ENCODE measurements at places on chromosomes 4 and X.

GRCh38 chr4:10085828-10086505 is 30.6 kb downstream of the WDR1 start:
- DNase-seq: no peak

GRCh38 chr4:39134683-39135306 is 47.5 kb upstream of the WDR19 start:
- peak; percentile 3 for DNase-seq

DNA sequence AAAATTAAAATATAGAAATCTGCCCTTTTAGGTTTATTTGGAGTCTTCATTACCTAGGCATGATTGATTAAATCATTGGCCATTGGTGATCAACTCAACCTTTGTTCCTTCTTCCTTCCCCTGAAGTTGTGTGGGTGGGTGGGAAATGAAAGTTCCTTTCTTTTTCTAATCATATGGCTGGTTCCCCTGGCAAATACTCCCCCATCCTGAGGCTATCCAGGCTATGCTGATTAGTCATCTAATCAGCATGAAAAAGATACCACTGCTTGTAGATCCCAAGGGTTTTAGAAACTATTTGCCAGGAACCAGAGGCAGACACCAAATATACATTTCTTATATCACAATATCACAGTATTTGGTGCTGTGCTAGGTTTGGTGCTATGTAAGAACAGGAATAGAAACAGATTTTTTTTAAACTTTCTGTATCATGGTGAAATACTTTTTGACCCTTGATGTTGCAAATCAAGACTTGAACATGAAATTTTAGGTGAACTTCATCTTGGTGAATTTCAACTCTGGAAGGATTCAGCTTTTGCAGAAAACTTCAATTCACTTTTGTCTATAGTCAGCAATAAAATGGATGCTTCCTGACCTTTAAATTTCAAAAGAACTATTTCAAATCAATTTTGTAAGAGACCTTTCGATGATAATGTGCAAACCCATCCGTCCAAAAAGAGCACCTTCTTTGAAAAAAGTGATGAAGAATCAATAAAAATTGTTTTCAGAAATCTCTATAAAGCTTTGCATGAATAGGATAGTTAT is 71.1 kb downstream of the CCSER1 start:
- DNase-seq: no peak

- no peak for DNase-seq
These were observed 42.5 kb downstream of the LAMP2 start for GRCh38 chrX:120426599-120426998.

DNA sequence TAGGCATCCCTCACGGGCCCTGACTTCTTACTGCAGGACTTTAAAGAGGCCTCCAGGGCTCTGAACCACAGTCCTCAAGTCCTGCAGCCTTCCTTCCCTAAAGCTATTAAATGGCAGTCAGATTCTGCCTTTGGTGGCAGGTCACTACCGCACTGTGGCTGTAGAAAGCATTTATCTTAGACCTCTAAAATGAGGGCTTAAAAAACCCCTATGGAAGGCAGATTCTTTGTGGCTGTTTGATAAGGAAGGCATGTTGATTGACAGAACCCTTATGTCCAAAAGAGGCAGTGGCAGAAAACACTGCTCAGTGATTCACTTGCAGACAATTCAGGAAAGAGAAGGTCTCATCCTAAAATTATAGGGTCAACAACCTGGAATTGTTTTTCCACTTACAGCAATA is 79.2 kb downstream of the FBXL5 start:
- no peak for DNase-seq

- no peak for DNase-seq
These were observed at the start of gene KLHL4 for GRCh38 chrX:87517571-87518141. Gene KLHL4, plus strand, starts transcription at chrX:87517802. Its CDS starts 92 bp downstream, at chrX:87517894.

- DNase-seq: no peak
These were observed 32.3 kb downstream of the RASL11B start for GRCh38 chr4:52894443-52894842.

DNA sequence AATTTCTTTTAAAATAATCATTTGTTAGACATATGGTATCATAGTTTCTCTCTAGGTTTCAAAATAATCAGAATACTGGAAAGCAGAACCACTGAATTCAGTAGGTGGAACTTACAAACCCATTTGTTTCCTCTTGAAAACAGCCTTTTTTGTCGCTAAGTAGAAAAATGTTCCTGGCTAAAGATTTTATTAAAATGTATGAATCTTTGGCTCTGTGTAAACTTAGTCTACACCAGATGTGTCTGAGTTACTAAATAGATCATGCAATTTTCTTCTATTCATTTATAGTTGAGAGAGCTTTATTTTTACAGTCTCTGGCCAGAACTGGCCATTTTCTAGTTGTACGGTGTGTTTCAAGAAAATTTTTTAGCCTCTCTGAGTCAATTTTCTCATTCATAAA is 1.0 kb downstream of the CYSLTR1 start:
- DNase-seq: no peak

- DNase-seq: no peak
These were observed 9.9 kb downstream of the TADA2B start for GRCh38 chr4:7052923-7053715.

DNA sequence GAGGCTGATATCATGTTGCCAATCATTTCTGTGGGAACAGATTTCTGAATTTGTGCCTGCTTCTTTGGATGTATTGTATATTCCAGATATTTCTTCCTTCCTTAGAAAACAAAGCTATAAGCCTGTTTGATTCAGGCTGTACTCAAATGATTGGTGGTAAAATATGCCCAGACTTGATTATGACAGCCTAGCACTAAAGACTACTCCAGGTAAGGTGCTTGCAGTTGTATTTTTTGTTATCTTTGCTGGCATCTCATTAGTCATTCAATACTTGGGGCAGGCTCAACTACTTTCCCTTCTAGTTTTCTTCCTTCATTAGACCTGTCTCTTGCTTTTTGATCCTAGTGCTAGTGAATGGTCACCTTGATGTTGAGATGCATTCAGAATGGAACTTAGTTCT is 90.6 kb downstream of the ZNF518B start:
- DNase-seq: no peak

DNA sequence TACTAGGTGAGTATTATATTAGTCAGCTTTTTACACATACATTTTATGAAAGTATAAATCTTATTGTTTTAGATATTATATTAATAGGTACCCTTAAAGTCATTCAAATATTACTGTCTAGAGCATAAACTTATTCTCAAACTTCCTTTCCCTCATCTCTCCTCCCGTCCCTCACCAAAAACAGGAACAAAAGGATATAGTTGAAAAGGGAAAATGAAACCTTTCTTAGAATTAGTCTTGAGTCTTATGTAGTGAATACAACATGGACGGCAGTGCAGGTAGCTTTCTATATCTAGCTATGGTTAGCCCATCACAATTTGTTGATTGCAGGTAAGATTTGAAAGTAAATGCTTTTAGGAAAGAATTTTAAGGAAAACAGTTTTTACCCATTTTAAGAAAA is 65.6 kb downstream of the RBPJ start:
- DNase-seq: no peak

GRCh38 chr4:100690812-100691211 is 173.0 kb upstream of the EMCN start:
- DNase-seq: no peak

DNA sequence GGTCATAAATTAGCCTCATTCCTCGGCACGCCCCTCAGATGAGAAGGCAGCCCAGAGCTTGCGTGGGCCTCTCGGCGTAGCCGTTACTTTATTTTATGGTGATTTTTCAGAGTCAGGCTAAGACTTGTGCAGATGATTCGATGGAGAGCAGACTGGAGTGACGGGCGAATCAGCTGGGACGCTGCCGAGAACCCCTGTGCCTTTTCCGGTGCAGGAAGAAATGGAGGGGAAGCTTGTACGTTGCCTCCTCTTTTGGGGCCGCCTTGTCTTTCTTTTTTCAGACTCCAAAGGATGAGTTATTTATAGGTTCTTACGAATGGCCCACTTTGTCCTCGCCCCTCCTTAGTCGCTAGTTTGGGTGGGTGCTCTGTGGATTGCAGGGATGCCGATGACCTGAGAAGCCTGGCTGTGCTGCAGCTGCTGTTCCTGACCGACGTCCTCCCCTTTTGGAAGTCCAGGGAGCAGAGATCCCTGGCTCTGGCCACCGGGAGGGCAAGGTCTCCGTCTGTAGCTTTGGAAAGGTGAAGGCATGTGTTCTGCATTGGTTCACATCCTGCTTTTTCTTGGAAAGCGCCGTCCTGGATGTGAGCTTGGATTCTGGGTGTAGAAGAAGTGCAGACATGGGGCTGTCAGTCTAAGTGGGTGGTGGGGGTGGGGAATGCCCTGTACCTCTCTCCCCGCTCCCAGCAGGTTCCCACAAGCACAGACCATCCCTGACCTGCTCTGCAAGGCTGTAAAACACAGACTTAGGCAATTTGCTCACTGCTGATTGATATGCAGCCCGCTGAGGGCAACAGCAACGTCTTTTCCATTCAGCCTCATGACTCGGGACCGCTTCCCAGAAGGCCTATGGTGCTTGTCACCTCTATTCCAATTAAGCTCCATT is 9.3 kb downstream of the SORCS2 start:
- no peak for DNase-seq

DNA sequence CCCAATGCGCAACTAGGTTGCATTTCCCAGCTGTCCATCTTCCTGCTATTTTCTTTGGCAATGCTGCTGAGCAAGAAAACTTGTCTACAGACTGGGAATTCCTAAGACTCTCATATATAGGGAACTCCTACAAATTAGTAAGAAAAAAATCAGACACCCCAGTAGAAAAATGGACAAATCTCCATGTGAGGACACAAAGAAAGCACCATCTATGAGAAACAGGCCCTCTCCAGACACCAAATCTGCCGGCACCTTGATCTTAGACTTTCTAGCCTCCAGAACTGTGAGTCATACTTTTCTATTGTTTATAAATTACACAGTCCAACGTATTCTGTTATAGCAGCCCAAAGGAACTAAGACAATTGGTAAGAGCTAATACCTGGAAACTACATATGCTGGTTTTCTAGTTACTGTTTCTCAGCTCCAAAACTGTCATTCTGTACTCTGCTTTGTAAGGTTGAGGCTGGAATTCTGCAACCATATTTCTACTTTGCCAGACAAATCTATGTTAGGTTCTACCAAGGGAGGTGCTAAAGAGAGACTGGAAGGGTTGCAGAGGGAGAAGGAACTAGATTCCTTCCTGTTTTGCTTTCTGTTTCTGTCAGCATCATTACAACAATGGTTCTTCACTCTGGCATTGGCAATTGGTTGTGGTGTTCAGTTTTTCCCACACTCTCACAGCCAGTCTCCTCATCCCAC is 35.7 kb upstream of the FAM241A start:
- DNase-seq: no peak

DNA sequence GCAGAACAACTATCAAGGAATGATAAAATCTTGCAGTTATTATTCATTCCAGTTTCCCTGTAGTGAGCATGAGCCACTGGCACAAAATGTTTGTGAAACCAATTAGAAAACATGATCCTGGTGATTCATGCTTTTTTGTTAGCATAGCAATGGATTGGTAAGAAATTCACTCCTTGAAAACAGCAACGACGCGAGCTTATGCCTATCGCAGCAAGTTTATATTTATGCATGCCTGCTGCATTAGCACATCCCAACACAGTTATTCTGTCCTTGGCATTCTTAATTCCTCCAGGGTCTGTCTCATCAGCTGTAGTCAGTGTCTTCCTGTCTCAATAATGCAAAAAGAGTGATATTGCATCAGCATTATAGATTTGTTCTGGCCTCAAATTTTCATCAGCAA is 975.9 kb downstream of the STIM2 start:
- DNase-seq: no peak

- DNase-seq: peak; percentile 29
These were observed 303.0 kb upstream of the TACR3 start for GRCh38 chr4:104022831-104023230.

DNA sequence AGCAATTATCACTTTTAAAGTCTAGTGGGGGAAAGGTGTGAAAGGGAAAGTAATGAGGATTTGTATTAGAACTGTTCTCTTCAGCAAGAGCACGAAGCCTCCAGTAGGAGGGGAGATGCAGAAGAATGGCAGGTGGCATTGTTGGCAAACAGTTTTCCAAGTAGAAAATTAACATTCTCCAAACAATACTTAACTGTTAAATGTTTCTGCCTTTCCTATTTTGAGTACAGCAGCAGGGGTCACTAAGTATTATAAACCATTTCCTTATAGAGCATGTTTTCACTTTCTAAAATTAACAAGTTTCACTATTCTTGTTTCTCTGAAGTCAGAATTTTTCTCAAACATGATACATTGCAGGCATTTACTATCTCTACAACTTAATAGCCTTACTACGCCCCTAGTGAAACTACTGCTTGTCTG is 58.7 kb downstream of the LEF1 start:
- no peak for DNase-seq

DNA sequence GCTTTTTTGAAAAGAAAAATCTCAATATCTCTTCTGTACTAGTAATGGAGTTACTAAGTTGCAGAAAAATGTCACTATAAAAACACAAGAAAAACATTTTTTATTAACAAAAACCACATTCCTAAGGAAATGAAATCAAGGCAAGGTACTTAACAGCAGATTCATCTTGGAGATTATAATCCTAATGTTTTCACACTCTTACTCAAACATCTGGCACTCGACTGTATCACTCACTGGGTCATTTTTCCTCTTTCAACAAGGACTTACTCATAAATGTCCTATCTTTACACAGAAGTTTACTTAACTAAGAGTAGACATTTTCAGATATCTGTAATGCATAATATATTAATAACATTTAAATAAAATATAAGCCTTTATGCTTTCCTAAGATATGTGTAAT is 216.6 kb downstream of the NR3C2 start:
- DNase-seq: no peak

DNA sequence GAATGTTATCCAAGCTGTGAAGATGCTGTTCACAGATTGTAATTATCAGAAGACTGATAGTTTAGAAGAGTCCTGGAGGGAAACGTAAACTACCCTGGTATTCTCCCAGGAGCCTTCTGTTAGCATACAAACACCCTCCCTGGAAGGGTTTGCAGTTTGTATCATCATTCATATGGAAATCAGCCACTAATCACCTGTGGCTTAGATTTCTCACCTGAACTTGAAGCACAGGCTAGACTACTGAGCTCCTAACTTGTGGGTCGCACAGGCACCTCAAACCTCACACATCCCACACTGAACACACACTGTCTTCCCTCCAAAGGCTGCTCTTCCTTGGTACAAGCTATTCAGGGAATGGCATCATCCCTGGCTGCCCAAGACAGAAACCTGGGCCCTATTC is 30.7 kb downstream of the SHISA3 start:
- DNase-seq: no peak

DNA sequence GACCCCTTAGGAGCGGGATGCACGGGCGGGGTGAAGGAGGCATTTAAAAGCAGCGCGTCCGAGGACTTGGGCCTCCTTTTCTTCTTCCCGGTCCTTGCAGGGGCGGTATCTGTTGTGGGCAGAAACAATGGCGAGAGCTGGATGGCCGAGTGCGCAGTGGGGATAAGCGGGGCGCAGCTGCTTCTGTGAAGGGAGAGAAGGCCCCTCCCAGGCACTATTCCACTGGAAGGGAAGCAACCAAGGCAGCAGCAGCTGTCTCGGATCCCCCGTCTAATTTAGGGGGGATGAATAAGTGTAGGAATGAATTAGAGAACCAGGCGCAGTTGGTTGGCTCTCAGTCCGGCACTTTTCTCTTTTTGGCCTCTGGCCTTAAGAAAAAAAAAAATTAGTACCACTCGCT is 995 bp downstream of the SMARCA5 start:
- peak; percentile 30 for DNase-seq

- DNase-seq: no peak
These were observed 39.4 kb downstream of the CENPU start for GRCh38 chr4:184694412-184694956.

- DNase-seq: no peak
These were observed 253.2 kb downstream of the PDHA2 start for GRCh38 chr4:96093057-96093456.

Measured in cerebellum (tissue), 4 donors.